Activated CD4-positive, alpha-beta T cell treated with anti-CD3 and anti-CD28 coated beads for 24 hours (primary cell): ENCODE measurements at places on chromosomes 11 and 22.

- DNase-seq = no peak
These were observed 427.9 kb upstream of the DDI1 start for GRCh38 chr11:103608566-103608965.

GRCh38 chr11:103483996-103484395, 374.8 kb downstream of the DYNC2H1 start:
- no peak for DNase-seq

DNA sequence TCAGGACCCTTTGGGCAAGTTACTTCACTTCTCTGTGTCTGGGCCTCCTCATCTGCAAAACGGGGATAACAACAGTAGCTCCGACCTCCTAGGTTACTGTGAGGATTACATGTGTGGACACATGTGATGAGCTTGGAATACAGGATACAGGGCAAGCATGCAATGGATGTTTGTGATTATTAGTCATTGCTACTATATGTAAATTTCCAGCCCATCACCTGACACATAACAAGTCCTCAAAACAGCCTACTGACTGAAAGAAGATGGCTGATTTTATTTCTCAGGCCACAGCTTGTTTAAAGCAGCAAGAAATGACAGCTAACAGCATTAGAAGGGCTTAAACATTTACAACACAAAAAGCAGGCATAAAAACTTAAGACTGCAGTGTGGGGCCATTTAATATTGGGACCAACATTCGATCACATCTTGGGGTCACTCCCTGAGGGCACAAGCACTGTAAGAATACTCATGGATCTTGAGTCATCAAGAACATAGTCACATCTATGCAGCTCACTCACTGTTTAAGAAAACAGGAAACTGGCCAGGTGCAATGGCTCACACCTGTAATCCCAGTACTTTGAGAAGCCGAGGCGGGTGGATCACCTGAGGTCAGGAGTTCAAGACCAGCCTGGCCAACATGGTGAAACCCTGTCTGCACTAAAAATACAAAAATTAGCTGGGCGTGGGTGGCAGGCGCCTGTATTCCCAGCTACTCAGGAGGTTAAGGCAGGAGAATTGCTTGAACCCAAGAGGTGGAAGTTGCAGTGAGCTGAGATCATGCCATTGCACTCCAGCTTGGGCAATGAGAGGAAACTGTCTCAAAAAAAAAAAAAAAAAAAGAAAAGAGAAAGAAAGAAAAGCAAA, 49.5 kb downstream of the ABTB2 start:
- DNase-seq = no peak

DNA sequence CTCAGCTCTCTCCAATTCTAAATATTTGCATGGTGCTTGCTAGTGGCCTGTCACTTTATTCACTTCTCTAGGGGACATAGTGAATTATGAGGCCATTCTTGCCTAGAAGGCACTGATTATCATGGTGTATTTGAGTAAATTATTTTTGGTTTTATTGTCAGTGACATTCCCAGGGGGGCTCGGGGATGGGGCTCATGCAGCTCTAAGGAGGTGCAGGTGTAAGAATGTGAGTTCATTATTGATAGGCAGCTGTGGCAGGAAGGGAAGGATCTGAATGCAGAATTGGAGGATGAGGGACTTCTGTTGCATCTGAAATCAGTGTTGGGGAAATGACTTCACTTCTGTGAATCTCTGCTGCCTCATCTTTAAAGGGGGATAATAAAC, 53.7 kb upstream of the OR4B1 start:
- DNase-seq = no peak

- DNase-seq = no peak
These were observed 23.4 kb upstream of the SHISAL1 start for GRCh38 chr22:44335903-44336803.

DNA sequence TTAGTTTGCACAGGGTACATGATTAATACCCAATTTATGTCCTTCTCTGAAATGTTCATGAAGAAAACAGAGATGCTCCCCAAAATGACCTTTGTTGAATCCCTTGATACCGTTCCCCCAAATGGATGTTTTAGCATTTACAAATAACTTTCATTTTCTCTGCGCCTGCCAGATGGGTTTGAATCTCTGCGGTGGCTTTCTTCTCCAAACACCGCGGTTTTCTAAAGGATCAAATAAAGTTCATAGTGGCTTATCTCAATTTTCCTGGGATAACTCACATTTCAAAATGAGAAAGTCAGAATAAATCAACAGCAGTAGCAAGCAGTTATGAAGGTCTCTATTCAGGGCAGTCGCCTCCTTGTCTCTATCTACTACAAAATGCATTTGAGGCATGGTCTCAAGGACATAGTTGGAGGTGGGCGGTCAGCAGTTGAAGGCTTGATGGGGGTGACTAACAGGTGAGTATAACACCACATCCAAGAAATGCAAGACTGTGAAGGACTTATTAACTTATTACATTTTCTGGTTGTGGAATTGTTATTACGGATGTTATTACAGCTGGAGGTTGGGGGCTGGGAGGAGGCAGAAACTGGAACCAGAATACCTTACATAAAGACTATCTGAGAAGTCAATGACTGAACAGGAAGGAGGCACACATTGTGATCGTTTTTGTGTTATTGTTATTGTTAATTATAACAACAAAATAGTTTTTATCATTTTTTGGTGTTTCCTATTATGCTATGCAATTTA, 1513.3 kb downstream of the FAM181B start:
- DNase-seq = no peak

DNA sequence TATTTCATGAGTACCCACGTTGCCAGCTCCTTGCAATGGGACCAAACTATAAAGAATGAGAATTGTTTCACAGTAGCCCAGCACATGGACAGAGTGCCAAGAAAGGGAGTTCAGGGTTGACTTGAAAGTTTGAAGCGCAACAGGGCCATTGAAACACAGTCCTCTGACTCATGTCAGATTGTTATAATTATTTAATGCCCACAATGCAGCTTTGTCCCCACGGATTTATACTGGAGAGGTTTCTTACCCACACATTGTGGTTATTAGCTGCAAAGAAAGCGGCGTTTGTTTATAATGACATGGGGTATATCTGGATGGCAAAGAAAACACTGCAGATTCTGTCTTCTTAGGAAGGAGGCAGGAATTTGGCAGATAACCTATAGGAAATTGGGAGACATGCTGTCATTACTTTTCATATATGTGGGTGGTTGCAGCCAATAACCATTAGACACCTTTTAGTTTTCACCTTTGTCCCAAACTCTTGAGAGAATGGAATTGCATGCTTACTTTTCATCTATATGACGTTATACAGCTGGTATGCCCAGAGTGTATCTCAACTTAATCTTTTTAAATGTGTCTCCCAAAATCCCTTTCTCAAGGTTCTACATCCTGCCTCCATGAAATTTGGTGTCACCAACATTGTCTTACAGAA, 143.6 kb downstream of the TEAD1 start:
- DNase-seq = no peak

DNA sequence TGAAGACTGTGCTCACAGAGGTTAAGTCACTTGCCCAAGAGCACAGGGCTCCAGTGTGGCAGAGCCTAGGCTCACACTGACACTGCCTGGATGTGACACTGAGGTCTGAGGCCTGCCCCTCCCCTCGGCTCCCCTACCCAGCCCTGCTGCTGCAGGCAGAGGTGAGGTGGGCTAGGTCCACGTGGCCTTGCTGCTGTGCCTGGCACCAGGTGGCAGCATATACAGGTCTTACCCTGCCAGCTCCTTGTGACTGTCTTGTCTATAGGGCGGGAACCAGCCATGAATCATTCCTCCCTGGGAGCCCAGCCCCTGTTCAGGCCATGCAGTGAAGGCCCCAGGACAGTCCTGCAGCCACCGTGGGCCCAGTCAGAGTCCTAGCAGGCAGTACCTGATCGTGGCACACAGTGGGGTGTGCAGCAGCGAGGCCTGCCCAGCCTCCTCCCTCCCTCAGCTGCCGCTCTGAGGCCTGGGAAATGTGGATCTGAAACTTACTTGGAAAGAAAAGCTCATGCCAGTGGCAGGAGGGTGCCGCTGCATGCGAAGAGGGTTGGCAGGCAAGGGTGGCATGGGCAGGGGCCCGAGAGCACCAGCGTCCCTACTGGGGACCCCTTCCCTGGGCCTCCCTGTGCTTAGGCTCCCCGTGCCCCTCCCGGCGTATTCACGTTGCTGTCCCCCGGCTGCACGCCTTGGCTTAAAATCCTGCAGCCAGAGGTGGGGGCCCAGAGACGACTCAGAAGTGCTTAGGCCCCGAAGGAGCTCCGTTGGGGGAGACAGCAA, 1.2 kb upstream of the CERK start:
- no peak for DNase-seq

DNA sequence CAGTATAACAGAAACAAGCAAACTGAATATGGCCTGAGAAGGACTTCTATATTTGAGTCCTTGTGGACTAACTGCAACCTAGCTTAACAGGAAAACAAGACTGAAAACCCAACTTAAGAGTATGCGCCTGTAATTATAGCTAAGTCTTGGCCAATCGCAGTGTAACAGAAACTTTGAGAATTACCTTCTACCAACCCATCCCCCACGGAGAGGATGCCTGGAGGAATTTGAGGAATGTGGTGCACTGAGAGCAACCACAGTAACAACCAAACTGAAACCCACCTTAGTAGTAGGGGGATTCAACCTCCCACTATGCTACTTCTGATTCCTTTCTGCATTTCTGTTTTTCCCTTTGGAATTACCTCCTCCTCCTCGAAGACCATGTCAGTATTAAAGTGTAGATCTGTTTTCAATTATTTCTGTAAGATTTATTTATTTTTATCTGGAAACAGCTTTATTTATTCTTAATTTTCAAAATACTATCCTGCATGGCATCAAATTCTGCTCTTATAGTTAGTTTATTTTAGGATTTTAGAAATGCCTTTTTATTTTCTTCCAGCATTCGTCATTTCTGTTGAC, 393.6 kb downstream of the KCNA4 start:
- DNase-seq = no peak

DNA sequence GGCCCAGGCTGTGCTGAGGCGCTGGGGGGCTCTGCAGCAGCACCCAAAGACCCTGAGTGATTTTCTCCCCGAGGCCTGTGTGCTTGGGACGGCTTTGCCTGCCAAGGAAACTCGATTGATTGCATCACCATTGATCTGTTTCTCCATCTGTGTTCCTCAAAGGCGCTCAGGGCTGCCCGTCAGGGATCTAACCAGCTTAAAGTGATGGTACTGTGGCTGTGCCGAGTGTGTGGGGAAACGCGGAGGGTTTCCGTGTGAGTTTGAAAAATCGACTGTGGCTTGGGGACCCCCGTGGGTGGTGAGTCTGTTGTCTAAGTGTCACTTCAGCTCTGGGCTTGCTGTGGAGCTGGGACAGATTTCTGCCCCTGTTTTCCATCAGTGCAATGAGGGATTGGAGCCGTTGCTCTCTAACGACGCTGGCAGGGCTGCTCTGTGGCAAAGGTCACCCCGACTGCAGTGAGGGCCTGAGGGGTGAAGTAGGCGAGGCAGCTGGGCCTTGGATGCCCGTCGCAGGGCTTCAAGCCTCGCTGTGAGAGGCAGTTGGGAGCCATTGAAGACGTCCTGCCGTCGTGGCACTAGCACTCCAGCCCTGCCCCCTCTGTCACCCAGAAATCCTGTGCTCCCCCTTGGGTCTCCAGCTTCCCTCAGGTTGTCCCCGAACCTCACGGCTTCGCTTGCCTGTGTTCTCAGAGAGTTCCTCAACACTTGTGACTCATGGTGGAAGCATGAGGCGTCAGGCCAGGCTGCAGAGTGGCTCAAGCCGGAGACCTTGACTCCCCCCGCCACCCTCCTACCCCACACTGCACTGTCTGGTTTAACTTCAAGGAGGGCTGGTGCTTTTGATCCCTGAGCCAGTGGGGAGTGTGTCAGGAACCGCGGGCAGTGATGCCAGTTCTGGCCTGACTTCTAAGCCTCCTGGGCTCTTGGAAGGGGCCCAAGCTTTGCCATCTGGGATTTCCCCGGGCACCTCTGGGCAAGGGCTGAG, 21.8 kb downstream of the CACNA1I start:
- DNase-seq = no peak

- no peak for DNase-seq
These were observed 1.9 kb downstream of the RBFOX2 start for GRCh38 chr22:36026741-36027140.

- no peak for DNase-seq
These were observed 129.9 kb upstream of the TTC12 start for GRCh38 chr11:113184498-113184897.

GRCh38 chr11:8067567-8067928, 13.5 kb upstream of the TUB start:
- DNase-seq = no peak

DNA sequence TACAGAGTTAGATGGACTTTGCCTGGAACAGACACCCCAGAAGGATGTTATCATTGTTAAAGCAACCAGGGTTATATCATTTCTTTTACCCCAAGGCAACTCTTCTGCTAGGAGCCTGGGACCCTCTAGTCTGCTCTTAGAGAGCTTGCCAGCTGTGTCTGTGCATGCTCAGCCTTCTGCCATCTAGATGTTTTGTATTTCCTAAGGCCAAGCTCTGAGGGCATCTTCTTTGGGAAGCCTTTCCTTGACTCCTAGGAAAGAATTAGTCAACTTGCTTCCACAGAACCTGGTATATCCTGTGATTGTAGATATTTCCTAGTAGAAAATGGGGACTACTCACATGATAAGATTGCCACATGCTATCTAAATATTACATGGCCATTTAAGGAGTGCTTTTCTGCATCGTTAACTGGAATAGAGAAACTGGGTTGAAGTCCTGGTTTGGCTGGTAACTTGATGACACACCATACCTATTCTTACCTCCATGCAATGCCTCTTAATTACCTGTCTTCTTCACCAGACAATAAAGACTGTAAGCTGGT, 87.6 kb downstream of the STIM1 start:
- no peak for DNase-seq

- no peak for DNase-seq
These were observed 15.0 kb downstream of the LRRC32 start for GRCh38 chr11:76655501-76656049.

DNA sequence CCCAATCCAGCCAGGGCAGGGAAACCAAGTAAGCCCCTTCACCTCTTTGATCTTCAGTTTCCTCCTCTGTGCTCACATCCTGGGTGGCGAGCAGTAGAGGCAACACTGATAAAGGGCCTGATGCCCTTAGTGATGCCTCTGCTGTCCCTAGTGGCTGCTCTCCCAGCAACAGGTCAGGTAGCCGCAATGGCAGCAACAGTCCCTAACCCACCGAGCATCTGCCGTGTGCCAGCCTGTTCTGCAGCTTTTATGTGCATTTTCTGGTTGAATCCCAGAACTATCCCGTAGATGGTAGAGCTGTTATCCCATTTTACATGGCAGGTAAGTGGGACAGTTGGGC, 5.2 kb downstream of the SCYL1 start:
- DNase-seq = no peak

DNA sequence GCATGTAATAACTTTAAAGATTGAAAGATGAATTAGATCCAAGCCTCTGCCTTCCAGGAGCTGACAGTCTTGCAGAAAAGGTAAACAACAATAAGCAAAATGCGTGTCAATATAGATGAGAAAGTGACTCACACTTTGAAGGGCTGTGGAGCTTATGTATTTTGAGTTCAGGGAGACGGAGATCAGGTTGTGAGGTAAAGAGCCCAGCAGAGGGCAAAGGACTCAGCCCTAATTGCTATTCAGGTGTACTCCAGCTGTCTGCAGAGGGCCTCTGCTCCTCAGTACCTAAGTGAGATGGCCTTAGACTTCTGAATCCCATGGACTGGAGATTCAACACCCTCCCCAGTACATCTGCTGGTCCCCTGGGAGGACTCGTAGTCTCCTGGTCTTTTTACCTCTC, 22.9 kb upstream of the CTR9 start:
- no peak for DNase-seq
